ENCODE measurements at places on chromosomes 12 and 14. TPM values are rescaled to one million over a fixed set of nuclear protein-coding genes. Genes with fewer than 3 reads are reported as not detected.

The KCNH5 gene
- total RNA-seq: 10.6 TPM

The LMNTD1 gene
- total RNA-seq: 4.6 TPM

The PPFIA2 gene
- 143 TPM for total RNA-seq

The SSPN gene
- total RNA-seq: 16.6 TPM

The SLC25A47 gene
- not detected for total RNA-seq

The ITPR2 gene
- 46.6 TPM for total RNA-seq

The LRIG3 gene
- total RNA-seq: 9.0 TPM

The ATN1 gene
- 13.1 TPM for total RNA-seq

The TTC9 gene
- 29.3 TPM for total RNA-seq

The KLRC2 gene
- 4.4 TPM for total RNA-seq

The GPR84 gene
- 0.23 TPM for total RNA-seq

The GSC gene
- 0.46 TPM for total RNA-seq

The IFI27 gene
- 24.2 TPM for total RNA-seq

The LHX5 gene
- 4.8 TPM for total RNA-seq

The SPX gene
- total RNA-seq: 2.3 TPM

The FGD4 gene
- total RNA-seq: 71.3 TPM

The HOXC12 gene
- not detected for total RNA-seq

The NGB gene
- 17.8 TPM for total RNA-seq

The ZC2HC1C gene
- 6.7 TPM for total RNA-seq

The AVPR1A gene
- 4.6 TPM for total RNA-seq

The TPH2 gene
- 2.1 TPM for total RNA-seq

The SLC22A17 gene
- total RNA-seq: 389 TPM

The IQSEC3 gene
- 11.1 TPM for total RNA-seq

Measured in diencephalon (tissue), 1 donor.